ENCODE measurements at places on chromosomes 1 and 21.

DNA sequence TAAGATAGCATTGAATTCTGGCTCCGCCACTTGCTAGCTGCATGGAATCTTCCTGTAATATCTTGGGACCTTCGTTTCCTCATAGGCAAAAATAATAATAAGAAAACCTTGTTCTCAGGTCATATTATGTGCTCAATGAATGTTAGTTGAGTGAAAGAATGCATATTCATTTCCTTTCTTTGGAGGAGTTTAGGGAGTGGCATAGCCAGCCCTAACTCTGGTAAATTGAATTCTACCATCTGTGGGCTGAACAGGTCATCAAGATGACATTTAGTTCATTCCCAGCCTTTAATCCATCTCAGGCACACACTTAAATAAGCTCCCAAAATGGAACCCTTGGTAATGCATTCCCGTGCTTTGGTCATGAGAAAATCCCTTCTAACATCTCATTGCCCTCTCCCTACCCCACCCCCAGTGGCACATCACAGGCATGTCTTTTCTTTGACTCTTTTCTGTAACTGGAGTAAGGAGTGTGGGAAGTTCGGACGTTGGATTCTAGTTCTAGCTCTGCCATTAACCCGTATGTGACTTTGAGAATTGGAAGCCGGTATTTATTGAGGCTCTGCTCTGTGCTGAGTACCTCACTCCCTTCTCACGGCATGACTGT lies 13.2 kb upstream of the MYOG start:
- no peak for DNase-seq

- DNase-seq, result no peak
These were observed 9.6 kb downstream of the ZNF648 start for GRCh38 chr1:182051938-182052337.

GRCh38 chr1:62732331-62732730 lies 44.1 kb upstream of the DOCK7 start:
- no peak for DNase-seq

DNA sequence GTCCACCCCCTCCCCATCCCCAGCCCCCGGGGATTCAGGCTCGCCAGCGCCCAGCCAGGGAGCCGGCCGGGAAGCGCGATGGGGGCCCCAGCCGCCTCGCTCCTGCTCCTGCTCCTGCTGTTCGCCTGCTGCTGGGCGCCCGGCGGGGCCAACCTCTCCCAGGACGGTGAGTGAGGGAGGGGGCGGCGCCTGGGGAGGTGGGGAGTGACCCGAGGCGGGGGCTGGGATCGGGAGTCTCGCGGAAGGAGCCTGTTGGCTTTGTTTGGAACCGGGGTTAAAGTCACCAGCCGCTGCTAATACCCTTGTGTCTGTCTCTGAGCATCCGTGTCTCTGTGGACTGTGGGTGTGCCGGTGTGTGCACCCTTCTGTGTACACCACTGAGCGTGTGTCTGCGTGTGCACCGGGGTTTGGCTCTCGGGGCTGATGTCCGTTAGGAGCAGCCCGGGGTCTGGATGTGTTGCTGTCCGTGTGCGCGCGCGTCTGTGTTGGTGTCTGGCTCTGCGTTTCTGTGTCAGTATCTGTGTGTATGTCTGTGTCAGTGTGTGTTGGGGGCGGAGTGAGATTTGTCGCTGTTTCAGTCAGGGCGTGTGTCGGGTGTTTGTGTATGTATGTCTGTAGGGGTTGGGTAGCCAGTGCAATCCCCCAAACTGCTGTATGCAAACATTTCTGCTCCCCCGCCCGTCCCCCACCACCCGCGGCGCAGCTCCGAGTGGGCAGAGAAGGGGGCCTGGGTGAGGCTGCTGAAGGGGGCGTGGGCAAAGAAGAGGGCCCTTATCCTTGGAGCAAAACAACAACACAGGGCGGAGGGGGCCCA lies 480 bp downstream of the CADM3 start:
- no peak for DNase-seq

- DNase-seq, result no peak
These were observed 27.9 kb downstream of the ANGEL2 start for GRCh38 chr1:212987702-212988322.
